Activated T-helper 1 cell treated with Interleukin-2 at 50 U/mL for 16 hours (primary cell): ENCODE measurements at places on chromosomes 3 and 15.
A peak's percentile ranks its signal among the peaks of the same experiment; 100 is the strongest.

- no peak for DNase-seq
Measured at GRCh38 chr15:68061602-68062001, 7.5 kb downstream of the PIAS1 start.

- no peak for DNase-seq
Measured at GRCh38 chr3:57864853-57865252, 108.7 kb downstream of the SLMAP start.

- DNase-seq: no peak
Measured at GRCh38 chr3:194054016-194054415, 81.9 kb upstream of the HES1 start.

GRCh38 chr3:10468613-10469354 lies 36.6 kb downstream of the ATP2B2 start:
- DNase-seq: no peak

DNA sequence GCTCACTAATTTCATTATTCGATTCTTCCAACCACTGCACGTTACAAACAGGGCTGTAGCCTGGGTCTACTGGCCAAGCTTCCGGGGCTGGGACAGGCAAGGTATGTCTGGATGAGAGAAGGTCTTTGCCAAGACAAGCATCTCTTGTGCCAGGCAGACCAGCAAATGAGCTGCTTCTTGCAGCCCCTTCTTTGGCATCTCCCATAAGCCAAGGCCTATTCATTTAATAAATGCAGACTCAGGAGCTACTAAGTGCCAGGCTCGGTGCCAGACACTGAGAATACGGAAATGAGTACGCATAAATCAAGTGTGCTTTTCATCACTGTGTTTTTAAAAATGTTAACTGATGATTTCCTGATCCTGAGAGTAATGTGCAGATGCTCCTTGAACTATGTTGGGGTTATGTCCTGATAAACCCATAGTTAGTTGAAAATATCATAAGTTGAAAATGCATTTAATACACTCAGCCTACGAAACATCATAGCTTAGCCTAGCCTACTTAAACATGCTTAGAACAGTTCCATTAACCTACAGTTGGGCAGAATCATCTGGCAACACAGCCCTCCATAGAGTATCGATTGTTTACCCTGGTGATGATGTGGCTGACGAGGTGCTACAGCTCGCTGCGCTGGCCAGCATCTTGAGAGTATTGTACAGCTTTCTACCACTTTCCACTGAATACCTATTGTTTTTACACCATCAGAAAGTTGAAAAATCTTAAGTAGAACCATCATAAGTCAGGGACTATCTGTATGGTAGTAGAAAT lies 135.0 kb upstream of the CTDSPL start:
- DNase-seq: no peak

DNA sequence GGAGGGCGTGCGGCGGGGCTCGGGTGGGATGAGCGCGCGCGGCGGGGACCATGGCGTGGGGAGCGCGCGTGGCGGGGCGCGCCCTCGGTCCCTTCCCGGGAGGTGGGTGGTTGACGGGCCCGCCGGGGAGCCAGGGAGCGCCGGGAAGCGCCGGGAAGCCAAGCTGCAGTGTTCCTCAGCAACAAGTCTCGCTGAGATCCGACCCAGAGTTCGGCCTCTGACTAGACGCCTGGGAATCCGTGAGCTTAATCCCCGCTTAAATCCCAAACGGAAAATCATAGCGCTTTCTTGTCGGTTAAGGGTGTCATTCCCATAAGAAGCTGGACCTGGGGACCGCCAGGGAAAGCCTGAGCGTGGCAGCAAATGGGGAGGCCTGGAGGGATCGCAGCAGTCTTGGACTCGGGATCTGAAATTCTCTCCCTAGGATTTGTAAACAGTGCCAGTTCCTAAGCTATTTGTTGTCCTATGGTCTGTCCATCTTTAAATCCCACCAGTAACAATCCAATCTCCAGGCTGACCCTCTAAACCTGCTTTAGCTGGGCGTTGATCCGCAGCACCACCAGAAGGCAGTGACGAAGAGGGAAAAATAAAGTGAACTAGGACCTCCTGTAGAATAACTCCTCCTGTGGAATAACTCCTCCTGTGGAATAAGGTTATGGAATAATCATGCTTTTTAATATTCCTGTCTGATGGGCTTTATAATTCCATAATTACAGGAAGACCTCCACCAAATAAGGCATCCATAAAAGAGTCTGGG lies 570 bp upstream of the NEDD4 start:
- no peak for DNase-seq

DNA sequence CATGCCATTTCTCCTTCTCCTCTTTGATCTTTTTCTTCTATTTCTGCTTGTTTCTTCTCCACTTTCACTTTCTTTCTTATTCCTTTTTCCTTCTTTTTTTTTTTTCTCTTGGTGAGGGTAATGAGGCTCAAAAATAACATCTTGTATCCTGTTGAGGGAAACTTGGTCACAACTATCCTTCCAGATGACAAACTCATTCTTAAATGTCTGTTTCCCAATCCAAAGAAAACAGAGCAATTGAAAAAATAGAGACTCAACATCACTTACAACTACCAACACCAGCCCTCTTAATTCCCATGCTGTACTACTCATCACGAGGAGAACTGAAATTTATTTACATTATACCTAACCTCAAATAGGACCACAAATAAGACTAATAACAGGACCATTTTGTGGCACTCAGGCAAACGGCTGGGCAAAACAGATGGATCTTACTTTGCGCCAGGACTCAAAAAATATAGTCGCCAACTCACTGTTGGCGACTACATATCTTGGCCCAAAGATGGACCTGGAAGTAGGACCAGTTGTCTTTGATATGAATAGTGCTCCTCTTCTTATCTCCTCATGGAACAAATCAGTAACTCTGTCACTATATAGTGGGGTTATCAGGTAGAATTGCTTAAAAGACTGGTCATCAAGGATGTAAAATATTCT lies 343.9 kb downstream of the ZBTB20 start:
- no peak for DNase-seq

GRCh38 chr15:59349680-59350420 lies 22.8 kb downstream of the MYO1E start:
- DNase-seq: no peak

DNA sequence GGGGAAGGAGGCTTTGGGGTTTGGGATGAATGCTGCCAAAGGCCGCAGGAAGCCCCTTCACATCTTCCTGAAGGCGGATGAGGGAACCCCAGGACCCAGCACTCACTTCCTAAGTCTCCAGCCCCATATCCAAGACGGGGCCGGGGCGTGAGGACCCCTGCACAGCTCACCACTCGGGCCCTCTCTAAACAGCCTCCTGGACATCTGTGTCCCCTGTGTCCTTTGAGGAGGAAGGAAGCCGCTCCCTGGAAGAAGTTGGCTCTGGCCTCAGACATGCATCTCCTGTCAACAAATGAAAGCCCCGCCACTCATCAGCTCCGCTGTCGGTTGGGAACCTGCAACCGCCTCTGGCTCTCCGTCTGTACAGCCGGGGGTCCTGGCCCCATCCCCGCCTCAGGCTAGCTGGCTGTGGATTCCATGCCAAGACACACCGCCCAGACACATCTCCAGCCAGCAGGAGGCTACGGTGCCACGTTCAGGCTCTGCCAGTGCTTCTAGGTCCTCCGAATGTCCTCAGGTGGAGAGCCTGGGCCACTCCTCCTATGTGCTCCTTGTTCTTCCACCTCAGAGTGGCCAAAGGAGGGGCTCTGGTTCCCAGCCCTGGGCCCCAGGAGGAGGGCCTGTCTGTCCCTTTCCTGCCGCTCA lies 140.0 kb upstream of the MEF2A start:
- DNase-seq: no peak

- no peak for DNase-seq
Measured at GRCh38 chr15:76201536-76202255, 109.6 kb downstream of the ETFA start.

DNA sequence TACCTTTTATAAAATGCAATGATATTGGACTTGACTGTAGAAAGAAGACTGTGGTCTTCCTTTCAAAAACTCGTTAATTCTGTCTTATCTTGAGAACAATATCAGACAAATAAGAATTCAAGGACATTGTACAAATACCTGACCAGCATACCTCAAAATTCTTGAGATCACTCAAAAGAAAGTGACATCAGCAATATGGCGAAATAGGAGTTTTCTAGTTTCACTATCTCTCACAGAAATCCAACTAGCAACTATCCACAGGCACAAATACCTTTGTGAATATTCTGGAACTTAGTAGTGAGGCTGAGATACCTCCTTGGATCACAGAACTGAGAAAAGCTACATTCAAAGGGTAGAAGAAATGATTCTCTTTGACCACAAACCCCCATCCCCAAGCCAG lies 419.7 kb downstream of the ZNF385D start:
- DNase-seq: no peak

- no peak for DNase-seq
Measured at GRCh38 chr3:7194071-7194835, 333.3 kb downstream of the GRM7 start.

GRCh38 chr3:10977892-10978510 lies 14.5 kb upstream of the SLC6A1 start:
- no peak for DNase-seq

DNA sequence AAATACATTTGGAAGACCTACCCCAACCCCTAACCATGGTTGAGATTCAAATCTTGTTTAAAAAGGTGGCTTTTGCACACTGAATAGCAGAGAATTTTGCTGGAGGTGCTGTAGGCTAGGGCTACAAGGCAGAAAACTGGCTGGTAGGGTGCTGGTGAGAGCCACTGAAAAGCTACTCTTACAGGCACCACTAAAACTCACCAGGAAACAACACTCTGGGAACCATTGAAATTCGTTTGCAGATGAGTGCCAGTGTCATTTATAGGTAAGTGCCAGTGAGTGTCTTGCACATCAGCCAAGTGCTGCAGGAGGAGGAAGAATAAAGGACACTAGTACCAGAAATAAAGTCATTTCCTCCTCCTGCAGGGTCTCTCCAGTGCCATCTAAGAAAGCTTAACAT lies 610.2 kb downstream of the ZNF385D start:
- DNase-seq: no peak

- peak; percentile 20 for DNase-seq
Measured at GRCh38 chr15:75640483-75641178, 607 bp upstream of the IMP3 start.

- no peak for DNase-seq
Measured at GRCh38 chr3:120780977-120781376, 38.4 kb downstream of the GTF2E1 start.

GRCh38 chr15:99006904-99007495 lies 592 bp downstream of the PGPEP1L start:
- DNase-seq: no peak

- no peak for DNase-seq
Measured at GRCh38 chr3:122948408-122948807, 79.2 kb downstream of the SEMA5B start.

GRCh38 chr3:189898559-189899153 lies 222.0 kb downstream of the P3H2 start:
- DNase-seq: no peak

GRCh38 chr3:32743934-32744333 lies 58.9 kb downstream of the CNOT10 start:
- no peak for DNase-seq

- no peak for DNase-seq
Measured at GRCh38 chr3:133295199-133295901, 104.5 kb upstream of the BFSP2 start.

- no peak for DNase-seq
Measured at GRCh38 chr15:68379058-68379758, 52.8 kb downstream of the ITGA11 start.

DNA sequence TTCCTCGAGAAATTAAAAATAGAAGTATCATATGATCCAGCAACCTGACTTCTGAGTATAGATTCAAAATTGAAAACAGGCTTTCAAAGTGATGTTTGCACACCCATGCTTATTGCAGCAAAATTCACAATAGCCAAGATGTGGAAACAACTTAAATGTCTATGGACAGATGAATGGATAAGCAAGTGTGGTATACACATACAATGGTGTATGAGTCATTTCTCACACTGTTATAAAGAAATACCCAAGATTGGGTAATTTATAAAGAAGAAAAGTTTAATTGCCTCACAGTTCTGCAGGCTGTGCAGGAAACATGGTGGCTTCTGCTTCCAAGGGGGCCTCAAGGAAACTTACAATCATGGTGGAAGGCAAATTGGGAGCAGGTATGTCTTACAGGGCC lies 100.8 kb downstream of the KLF13 start:
- no peak for DNase-seq

DNA sequence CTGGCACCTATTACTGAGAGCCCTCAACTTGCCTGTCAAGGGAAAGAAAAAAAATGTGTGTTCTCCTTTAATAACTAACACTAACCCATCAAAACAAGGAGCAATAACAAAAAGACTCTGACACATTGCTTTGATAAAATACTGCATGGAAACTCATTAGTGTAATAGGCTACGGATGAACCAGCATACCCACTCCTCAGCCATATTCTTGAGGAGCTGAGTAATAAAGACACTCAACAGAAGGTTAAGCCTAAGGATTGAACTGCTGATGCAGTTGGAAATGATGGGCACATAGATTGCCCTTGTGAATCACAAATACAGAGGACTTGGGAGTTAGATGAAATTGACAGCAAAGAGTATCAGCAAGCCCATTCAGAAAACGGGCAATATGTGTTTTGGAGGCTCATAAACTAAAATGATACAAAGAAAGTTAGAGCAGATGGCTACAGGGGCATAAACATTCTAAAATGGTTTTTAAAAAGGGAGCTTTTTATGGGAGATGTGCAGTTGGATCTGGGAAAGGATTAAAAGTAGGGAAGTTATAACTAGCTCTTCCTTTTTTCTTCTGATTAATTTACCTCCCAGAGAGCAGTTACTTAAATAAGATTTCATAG lies 447.6 kb upstream of the IL12A start:
- DNase-seq: no peak

DNA sequence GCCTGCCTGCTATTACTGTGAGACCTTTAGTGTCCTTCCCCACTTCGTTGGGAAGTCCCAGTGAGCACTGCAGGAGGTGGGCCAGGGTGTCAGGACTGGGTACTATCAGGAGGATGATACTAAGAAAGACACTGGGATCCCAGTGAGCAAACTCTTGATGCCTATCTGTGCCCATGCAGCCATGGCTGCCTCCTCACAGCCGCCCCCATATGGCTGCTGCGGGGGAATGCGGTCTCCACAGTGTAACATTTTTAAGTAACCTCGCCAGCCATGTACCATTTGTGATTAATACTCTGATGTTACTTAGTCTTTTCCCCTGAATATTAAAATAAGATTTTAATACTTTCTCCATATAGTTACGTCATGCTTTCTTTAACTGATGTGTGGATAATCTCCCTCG lies 312.2 kb downstream of the RYR3 start:
- DNase-seq: no peak

DNA sequence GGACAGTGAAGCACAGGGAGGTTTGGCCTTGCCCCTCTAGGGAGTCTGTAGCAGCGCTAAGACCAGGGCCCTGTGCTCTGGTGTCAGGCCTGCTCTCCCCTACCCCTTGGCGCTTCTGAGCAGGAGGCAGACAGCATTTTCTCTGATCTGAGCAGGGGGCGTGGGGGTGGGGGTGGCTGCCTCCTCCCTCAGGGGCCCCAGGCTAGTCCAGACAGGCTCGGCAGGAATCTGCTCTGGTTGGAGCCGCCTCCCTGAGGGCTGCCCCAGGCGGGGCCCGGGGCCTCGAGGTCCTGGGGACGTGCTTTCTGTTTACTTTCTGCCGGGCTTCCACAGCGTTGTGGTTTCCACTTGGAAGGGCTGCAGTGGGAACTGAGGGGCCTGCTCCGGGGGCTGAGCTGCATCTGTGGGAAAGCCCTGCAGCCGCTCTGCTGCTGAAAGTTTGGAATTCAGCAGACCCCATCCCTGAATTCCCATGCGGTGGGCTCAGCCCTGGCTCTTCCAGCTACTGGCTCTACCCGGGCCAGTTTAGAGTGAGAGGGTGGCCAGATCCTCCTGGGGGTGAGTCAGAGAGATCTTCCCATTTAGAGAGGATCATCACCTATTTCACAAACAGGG lies 105.4 kb downstream of the LINGO1 start:
- no peak for DNase-seq
